ENCODE measurements at places on chromosomes 4 and X. TPM values are rescaled to one million over a fixed set of nuclear protein-coding genes. Genes with fewer than 3 reads are reported as not detected.

DNA sequence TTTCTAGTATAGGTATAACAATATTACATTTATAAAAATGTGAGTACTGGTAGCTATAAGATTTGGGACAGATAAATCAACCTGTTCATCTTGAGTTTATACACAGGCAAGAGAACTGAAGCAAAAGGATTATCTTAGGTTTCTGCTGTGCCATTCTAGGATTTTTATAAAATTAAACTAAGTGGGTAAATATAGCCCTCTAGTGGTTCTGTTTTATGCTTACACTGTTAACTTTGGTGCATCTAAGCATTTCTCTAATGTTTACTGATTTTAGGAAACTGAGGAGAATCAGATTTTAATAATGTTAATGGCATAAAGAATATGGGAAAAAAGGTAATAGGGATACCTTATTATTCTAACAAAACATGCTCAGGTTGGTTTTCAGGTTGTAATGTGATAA lies 1.1 kb upstream of the RRH start:
- no peak overlapping the region for H3K27ac ChIP-seq
- peak; percentile 23 for DNase-seq
- no peak overlapping the region for H3K4me3 ChIP-seq
- H3K27me3 ChIP-seq, result no peaks in the 10 kb centered on the region

DNA sequence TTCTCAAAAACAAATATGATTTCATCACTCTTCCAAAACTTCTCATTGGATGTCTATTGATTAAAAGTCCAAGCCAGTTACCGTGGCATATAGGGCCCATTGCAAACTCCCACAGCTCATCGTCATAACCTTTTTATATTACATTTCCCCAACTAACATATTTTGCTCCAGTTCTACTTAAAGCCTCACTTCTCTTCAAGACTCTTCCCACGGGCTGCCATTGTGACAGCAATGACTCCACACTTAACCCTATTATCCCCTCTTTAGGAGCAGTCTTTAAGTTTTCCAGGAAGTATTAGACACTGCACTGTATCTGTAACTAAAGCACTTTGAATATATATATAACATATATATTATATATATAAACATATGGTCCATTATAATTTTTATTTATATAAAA lies 44.5 kb downstream of the DTHD1 start:
- no peaks in the 10 kb centered on the region for H3K36me3 ChIP-seq
- no peak for DNase-seq
- no peak overlapping the region for H3K4me3 ChIP-seq
- H3K4me1 ChIP-seq, result no peaks in the 10 kb centered on the region

DNA sequence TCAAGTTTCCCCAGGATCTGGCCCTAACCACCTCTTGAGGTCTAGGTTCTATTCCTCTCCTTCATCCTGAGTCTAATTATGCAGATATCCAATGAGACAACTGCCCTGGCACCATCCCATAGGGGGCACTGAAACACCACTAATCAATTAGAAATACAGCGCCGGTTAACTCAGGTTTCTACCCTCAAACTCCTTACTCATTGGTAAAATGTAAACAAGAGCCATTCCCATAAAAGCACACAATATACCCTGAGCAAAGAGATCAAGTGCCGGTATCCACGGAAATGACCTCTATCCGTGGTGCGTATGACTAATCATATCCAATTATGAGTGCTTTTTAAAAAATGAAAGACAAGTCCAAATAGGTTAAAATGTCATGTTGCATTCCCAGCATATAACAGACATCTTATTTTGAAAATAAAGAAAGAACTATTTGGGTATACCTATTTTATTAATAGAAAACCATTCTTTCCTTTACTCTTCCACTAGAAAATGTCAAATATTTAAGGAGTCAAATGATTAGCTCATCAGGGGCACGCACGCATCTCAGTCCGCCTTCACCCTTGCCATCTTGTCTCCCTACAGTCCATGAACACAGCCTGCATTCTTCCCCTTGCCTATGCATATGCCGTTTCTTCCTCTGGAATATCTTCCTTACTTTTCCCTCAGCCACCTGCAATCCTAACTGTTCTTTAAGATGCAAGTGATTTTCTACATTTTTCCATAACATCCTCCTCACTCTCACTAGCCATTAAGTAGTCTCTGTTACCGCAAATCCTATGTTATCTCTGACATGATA lies 141.1 kb downstream of the MAML3 start:
- H3K36me3 ChIP-seq, result peaks cover 9% of the 10 kb centered on the region
- peaks cover 27% of the 10 kb centered on the region for H3K4me1 ChIP-seq
- H3K27ac ChIP-seq, result peak overlapping the region; percentile 41
- H3K4me3 ChIP-seq, result peak overlapping the region; percentile 35

DNA sequence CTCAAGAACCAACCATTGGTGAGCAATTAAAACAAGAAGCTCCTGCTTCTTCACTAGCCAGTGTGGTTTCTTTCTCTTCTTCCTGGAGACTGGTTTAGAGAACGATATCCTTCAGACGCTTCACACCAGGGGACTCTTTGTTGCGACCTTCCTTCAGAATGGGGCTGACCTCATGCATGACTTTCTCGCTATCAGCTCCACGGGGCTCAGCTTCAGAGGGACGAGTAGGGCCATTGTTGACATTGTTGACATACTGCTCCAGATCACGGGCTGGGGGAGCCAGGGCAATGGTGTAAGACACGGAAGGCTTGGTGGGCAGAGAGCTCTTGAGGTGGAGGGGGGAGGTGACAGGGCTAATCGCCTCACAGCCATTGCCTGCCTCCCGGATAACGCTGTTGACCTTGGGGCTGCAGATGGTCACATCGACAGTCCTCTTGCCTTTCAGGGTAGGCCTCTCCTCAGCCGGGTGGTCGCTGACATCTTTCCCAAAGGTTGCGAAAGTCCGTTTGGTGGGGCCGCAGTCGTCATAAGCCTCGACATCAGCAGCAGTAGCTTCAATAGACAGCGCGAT lies 113.8 kb downstream of the PCDH19 start:
- H3K36me3 ChIP-seq, result no peaks in the 10 kb centered on the region
- H3K27me3 ChIP-seq, result no peaks in the 10 kb centered on the region
- no peak overlapping the region for H3K4me3 ChIP-seq

- peaks cover 27% of the 10 kb centered on the region for H3K36me3 ChIP-seq
- no peak for DNase-seq
- no peak overlapping the region for H3K4me3 ChIP-seq
- no peaks in the 10 kb centered on the region for H3K27me3 ChIP-seq
- H3K27ac ChIP-seq, result no peak overlapping the region
- H3K4me1 ChIP-seq, result peaks cover 7% of the 10 kb centered on the region
Measured at GRCh38 chr4:145830699-145831098, 107.9 kb downstream of the ZNF827 start.

- peaks cover 15% of the 10 kb centered on the region for H3K4me1 ChIP-seq
- no peak overlapping the region for H3K4me3 ChIP-seq
- H3K27me3 ChIP-seq, result peaks cover 2% of the 10 kb centered on the region
- no peaks in the 10 kb centered on the region for H3K36me3 ChIP-seq
- DNase-seq, result no peak
- H3K27ac ChIP-seq, result no peak overlapping the region
Measured at GRCh38 chrX:3226087-3226486, 120.4 kb downstream of the MXRA5 start.

- DNase-seq, result no peak
- H3K36me3 ChIP-seq, result no peaks in the 10 kb centered on the region
- peaks cover 4% of the 10 kb centered on the region for H3K27me3 ChIP-seq
- no peaks in the 10 kb centered on the region for H3K4me1 ChIP-seq
- no peak overlapping the region for H3K27ac ChIP-seq
Measured at GRCh38 chr4:184100297-184100885, 117.3 kb downstream of the ENPP6 start.

DNA sequence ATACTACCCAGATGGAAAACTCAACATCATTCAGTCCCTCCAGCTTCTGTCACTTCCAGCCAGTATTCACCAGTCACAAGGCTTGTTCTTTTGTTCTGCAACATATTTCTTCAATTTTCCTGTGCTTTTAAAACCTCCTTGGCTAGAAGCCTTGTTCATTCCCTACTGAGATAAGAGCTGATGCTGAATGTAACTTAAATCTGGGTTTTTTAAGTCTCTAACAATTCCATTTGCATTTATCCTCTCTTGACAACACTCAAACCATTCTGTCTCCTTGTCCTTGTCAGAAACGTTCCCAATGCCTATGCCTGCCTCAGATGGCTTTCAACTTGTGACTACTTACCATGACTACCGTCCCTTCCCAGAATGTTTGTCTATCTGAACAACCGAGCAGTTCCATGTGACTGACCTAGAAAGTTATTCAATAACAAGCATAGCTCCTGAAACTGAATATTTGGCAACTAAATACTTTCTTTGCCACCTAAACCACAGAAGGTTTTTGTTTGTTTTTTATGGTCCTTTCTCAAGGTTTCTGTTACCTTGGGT lies 682.9 kb upstream of the GALNTL6 start:
- no peak for DNase-seq
- no peaks in the 10 kb centered on the region for H3K4me1 ChIP-seq
- H3K27me3 ChIP-seq, result no peaks in the 10 kb centered on the region

- H3K27ac ChIP-seq, result no peak overlapping the region
- DNase-seq, result no peak
- H3K4me3 ChIP-seq, result no peak overlapping the region
Measured at GRCh38 chrX:142251202-142251601, 46.1 kb upstream of the MAGEC2 start.

- H3K27me3 ChIP-seq, result no peaks in the 10 kb centered on the region
- no peak overlapping the region for H3K4me3 ChIP-seq
- no peaks in the 10 kb centered on the region for H3K36me3 ChIP-seq
- no peak for DNase-seq
Measured at GRCh38 chr4:131427000-131427399, 1722.1 kb upstream of the PCDH10 start.

GRCh38 chr4:159106636-159107035 lies 3.8 kb downstream of the RAPGEF2 start:
- no peaks in the 10 kb centered on the region for H3K36me3 ChIP-seq
- no peak for DNase-seq
- peaks cover 35% of the 10 kb centered on the region for H3K4me1 ChIP-seq

The MCF2 gene
- not detected for total RNA-seq

- H3K27ac ChIP-seq, result no peak overlapping the region
- no peak overlapping the region for H3K4me3 ChIP-seq
- H3K4me1 ChIP-seq, result no peaks in the 10 kb centered on the region
- H3K36me3 ChIP-seq, result no peaks in the 10 kb centered on the region
Measured at GRCh38 chrX:8433109-8434062, 31.2 kb upstream of the VCX3B start.

DNA sequence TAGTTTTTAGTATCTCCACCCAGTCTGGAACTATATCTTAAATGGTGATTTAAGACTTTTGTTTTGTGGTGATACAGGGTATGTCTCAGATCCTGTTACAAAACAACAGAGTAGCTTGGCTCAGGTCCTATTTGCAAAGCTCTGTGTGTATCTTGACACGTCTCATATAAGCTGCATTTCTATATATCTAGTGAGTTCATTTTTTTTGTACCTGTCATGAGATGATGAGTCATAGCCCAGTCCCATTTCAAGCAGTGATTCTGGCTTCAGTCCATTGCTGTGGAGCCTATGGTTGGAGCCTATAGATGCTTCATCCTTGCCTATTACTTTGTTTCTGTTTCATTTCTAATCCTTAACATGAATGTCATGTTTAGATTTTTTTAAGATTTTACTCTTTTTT lies 23.0 kb downstream of the GRXCR1 start:
- no peak overlapping the region for H3K27ac ChIP-seq
- no peak for DNase-seq

- peaks cover 3% of the 10 kb centered on the region for H3K27me3 ChIP-seq
- no peak overlapping the region for H3K4me3 ChIP-seq
- peaks cover 10% of the 10 kb centered on the region for H3K4me1 ChIP-seq
- DNase-seq, result no peak
- H3K36me3 ChIP-seq, result no peaks in the 10 kb centered on the region
Measured at GRCh38 chrX:261919-262352, 19.2 kb upstream of the PLCXD1 start.

- DNase-seq, result peak; percentile 27
- peaks cover 14% of the 10 kb centered on the region for H3K4me1 ChIP-seq
- no peaks in the 10 kb centered on the region for H3K27me3 ChIP-seq
- H3K4me3 ChIP-seq, result no peak overlapping the region
- H3K36me3 ChIP-seq, result peaks cover 4% of the 10 kb centered on the region
Measured at GRCh38 chr4:182711211-182711610, 206.0 kb downstream of the DCTD start.

DNA sequence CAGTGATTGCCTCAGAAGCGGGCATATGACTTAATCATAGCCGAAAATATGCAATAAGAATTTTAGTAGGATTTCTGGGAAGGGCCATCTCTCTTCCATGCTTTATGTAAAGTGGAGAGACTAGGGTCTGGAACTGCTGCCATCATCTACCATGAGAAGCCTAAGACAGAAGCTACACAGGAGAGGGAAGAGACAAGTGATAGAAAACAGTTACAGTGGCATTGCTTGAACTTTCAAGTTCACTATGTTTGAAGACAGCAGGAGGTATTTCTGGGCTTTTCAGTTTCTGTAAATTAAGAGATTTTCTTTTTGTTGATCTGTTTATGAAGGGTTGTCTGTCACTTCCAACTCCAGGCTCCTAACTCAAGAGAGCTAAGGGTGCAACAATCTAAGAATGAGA lies 62.5 kb downstream of the ZNF330 start:
- no peak overlapping the region for H3K4me3 ChIP-seq
- no peak overlapping the region for H3K27ac ChIP-seq
- H3K27me3 ChIP-seq, result no peaks in the 10 kb centered on the region
- no peaks in the 10 kb centered on the region for H3K36me3 ChIP-seq
- no peaks in the 10 kb centered on the region for H3K4me1 ChIP-seq

The H2AZ1 gene
- total RNA-seq, result 657 TPM

The NWD2 gene
- total RNA-seq, result not detected

DNA sequence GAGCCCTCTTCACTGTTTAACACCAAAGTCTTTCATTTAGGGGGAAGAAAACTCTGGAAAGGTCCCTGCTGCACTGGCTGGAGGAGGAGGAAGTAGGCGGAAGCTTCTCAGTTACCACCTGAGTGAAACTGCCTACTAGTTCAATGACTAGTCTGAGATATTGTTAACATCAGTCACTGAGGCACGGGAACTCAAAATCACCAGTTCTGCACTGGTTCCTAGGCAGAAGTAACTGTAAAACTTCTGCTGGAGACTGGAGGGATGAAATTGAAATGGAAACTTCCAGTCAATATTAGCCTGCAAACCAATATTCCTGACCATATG lies 178.3 kb downstream of the SNCA start:
- no peak for DNase-seq
- no peaks in the 10 kb centered on the region for H3K27me3 ChIP-seq
- H3K4me3 ChIP-seq, result no peak overlapping the region
- H3K36me3 ChIP-seq, result no peaks in the 10 kb centered on the region
- H3K27ac ChIP-seq, result no peak overlapping the region
- H3K4me1 ChIP-seq, result peaks cover 14% of the 10 kb centered on the region

The NAA15 gene
- 70.3 TPM for total RNA-seq
